ENCODE measurements at places on chromosomes 3 and 15.

DNA sequence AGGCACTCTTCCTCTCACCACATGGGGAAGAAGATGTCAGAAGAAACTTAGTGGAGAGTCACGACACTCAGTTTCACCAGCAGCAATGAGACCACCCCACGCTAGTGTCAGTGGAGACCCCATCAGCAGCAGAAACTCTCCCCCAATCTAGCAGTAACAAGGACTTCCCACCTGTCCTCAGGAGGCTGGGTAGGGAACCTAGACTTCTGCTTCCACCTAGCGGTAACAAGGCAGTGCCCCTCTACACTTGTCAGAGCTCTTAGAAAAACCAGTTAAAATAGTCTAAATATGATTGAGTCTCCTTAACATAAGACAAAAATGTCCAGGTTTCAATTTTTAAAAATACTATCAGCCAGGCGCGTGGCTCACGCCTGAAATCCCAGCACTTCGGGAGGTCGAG lies 57.3 kb downstream of the TRAT1 start:
- no peak for DNase-seq

GRCh38 chr15:73956743-73957135 lies 30.5 kb downstream of the LOXL1 start:
- no peak for DNase-seq

- no peak for DNase-seq
These were observed 137.5 kb upstream of the SLC2A2 start for GRCh38 chr3:171164067-171164465.

DNA sequence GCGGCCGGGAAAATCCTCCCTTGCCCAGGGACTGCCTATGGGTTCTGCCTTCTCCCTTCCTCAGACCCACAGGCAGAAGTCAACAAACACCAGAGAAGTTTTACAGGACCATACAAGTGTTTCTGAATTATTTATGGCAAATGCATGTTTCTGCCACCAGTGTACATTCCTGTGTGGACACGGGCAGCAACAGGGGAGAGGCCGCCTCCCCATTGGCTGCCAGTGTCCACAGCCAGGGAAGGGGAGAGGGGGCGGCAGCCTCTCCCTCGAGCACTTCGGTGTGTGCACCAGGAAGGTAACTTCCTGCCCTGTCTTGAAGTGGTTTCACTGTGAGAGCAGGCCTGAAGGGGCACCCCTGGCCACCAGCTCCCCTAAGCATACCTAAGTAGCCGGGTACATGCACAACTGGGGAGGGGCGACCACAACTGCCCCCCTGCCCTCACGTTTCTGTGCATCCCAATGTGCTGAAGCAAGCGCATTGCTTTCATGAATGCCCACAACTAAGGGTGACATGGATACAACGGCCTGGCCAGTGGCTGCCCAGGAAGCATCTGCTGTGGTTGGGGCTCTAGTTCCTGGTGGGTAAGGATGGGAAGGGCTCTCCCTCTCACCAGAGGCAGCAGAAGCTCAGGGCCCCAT lies 14.8 kb upstream of the SHISA5 start:
- no peak for DNase-seq

DNA sequence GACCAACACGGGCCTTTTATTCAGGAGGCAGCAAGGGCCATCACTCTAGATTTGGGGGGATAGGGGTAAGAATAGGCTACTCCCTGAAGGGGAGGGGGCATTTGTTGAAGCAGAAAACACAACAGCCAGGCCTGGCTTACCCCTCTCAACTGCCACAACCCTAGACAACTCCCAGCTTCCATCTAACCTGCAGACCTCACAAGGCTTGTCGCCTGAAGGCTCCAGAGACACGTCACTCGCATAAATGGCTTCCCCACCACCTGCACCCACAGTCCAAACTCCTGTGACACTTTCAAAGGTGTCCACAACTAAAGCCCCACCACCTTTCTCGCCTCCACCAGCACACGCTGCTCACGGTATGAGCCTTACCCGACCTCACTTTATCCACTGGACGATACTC lies 14.9 kb downstream of the POLG start:
- no peak for DNase-seq

DNA sequence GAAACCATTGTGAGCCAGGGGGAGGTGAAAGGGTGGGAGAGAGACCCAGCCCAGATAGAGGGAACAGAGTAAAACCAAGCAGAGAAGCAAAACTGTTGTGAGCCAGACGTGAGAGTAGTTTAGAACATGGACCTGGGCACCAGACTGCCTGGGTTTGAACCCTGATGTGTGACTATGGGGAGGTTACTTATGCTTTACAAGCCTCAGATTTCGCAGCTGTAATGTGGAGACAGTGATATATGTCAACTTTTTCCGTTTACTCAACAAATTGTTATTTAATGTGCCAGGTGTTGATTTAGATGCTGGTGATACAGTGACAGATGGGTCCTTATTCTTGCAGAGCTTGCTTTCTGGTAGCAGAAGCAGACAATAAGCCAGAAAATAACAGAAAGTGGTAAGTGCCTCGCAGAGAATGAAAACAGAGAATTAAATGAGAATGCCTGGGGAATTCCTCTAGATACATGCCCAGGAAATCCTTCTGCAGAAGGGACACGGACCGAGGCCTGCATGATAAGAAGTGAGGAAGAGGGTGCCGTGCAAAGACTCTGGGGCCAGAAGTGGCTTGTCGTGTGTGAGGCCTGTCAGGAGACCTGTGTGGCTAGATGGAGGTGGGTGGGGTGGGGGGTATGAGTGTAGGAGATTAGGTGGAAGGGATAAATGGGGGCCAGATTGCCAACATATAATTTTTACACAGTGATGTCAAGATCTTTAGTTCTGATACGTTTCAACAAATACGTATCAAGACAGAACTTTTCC lies 15.0 kb downstream of the KAT2B start:
- no peak for DNase-seq

All from caudate nucleus (tissue), 63 donors.